ENCODE measurements at places on chromosomes 12 and 14.
A peak's percentile ranks its signal among the peaks of the same experiment; 100 is the strongest.

DNA sequence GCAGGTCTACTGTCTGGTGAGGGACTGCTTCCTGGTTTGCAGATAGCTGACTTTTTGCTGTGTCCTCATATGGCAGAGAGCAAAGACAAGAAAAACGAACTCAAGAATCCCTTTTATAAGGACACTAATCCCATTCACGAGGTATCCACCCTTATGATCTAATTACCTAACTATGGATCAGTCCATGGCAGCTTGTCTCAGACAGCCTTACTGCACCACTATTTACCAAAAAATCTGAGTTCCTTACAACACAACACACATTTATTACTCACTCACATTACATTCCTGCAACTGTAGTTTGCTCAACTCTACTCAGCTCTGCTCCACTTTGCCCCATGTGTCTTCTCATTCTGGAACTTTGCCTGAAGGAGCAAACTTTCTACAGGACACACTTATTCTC, 10.1 kb upstream of the SLC6A15 start:
- DNase-seq, result peak; percentile 28

DNA sequence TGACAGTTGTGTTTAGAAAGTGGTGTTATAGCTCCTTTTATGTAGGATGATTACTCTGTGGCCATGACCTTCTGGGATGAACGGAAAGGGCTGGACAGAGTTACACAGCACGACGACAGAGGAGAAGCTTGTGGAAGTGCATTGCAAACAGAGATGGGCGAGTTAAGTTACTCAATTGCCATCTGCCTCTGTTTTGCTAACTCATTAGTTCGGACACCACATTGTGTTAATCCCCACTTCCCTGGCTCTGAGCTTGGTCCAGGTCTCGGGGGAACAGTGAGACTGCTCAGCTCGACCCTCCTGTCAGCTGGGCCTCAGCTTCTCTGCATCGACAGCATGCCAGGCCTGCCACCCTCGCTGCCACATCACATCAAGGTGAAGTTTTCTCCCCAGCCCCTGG, 408.0 kb downstream of the ZFP36L1 start:
- DNase-seq, result no peak

GRCh38 chr12:89414322-89414721, 62.0 kb upstream of the DUSP6 start:
- no peak for DNase-seq

GRCh38 chr14:54593860-54594259, 26.9 kb downstream of the SAMD4A start:
- no peak for DNase-seq

DNA sequence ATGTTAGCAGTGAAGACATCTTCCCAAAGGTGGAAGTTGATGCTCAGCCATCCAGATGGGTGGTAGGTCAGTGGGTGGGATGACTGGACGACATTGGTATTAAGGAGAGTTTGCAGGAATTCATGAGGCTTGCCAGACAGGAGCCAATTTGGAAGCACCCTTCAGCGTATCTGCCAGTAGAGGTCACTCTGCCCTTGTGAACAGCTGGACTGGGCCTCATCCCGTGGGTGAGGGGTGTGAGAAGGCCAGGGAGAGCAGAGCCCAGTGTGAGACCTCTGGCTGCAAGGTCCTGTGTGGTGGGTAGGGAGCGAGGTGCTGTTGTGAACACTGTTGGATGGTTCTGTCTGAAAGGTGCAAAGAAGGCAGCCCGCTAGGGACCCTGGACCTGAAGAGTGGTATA, 37.7 kb downstream of the SLC5A8 start:
- no peak for DNase-seq

- DNase-seq, result no peak
Observed at GRCh38 chr12:52838609-52839435, 4.7 kb upstream of the KRT79 start.

DNA sequence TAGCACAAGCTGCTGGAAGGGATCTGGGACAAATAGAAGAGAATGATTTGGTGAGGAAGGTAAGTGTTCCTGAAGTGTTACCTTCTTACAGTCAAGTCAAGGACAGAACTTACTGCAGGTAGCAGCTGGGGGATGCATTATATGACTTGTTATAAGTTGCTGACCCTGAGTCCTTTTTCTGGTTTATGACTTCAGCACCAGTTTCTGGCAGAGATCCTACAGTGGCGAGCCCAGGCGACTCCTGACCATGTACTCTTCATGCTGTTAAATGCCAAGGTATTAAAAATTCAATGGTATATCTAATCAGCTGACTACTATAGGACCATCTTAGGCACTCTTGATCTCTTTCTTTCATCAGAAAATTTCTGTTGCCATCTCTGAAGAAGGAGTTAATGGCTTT, 45.1 kb upstream of the ATF1 start:
- DNase-seq, result no peak

- no peak for DNase-seq
Observed at GRCh38 chr14:73243341-73243740, 6.0 kb downstream of the PAPLN start.
